Renal cortex interstitium (tissue), 15 donors: ENCODE measurements at places on chromosomes 2 and 18.
A peak's percentile ranks its signal among the peaks of the same experiment; 100 is the strongest.

DNA sequence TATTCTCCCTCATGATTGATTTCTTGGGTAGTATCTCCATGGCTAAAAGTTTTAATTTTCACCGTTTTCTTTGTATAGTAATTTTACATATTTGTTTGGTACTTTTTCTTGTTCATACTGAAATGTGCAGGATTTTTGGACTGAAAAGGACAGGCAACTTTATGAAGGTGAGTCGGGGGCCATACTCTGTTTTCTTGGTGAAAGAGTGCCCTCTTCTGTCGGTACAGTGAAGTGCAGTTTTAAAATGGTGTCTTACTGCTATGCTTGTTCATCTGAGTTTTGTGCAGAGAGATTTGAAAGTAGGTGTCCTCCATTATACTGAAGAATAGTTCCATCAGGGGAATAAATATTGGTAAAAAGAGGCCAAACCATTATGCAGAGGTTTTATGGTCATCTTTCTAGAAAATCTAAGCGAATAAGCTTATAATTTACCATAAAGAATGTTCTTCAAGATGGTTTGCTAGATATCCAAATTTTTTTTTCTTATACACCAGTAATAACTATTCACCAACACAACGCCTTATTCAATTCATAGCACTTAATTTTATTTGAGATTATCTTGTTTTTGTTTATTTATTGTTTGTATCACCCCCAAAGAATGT is 8.7 kb upstream of the SERPINB13 start:
- peak; percentile 17 for DNase-seq

GRCh38 chr2:226474131-226474530 is 325.5 kb downstream of the IRS1 start:
- no peak for DNase-seq

DNA sequence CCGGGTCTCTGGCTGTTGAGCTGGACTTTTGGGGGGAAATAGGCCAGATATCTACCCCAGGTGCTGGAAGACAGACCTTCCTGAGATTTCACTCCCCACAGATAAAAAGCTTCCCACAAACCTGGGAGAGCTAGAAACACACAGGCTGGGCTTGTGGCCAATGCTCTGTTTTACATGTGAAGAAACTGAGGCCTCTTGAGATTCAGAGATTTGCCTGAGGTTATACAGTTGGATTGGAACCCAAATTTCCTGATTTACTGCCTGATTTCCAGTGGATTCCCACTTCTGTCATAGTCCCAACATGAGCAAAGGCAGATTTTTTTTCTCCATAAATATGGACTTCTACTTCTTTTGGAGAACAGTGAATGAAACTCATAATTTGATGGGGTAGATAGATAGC is 360.2 kb downstream of the SETBP1 start:
- DNase-seq, result no peak

DNA sequence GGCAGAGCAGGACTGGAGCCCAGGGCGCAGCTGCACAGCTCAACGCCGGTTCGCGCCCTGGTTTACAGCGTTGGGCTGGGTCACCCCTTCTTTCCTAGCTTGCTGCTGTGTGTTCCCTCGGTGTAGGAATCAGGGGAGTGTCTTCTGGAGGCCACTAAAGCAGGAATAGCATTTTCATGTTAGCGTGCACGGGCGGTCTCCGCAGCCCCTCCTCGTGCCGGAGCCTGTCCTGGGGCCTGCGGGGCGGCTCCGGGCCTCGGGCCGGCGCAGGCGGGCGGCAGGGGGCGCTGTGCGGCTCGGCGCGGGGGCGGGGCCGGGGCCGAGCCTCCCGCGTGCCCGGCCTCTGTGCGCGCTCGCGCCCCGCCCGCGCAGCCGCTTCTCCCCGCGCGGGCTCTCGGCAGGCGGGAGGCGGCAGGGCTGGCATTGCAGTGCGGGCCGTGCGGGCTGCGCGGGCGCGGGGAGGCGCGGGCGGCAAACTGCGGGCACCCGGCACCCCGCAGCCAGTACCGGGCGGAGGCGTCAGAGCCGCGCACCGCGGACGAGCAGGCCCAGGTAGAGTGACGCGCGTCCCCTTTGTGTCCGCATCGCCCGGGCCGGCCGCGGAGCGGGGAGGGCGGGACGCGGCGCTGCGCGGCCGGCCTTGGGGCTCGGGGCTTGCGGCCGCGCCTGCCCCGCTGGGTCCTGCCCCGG is at the start of gene RNF144A:
TSS of gene RNF144A (plus strand) at position 342 of the 690 bp plus-strand sequence. CDS start 79,515 bp downstream, outside the sequence.
- peak; percentile 67 for DNase-seq

- DNase-seq, result no peak
Observed at GRCh38 chr2:64250751-64251423, 106.7 kb upstream of the PELI1 start.
